ENCODE measurements at places on chromosomes 2 and 18.
A peak's percentile ranks its signal among the peaks of the same experiment; 100 is the strongest.

DNA sequence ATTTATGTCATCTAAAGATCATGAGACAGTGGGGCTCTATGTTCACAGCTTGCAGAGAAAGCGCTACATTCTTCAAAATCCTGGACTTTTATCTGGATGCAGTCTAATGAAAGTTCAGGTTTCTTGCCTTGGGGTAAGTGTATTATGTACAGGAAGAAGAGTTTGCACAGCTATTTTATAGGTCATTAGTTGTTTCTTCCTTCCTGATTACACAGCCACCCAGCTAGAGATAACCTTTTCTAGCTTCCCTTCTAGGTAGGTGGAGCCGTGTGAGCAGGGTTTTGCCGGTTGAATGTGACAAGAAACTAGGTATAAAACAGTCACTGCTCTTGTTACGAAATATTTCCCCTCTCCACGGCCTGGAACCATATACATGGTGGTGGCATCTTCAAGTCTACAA, 800.8 kb upstream of the SOX11 start:
- no peak for DNase-seq

- no peak for DNase-seq
Measured at GRCh38 chr2:197034292-197034691, 107.8 kb upstream of the PGAP1 start.

GRCh38 chr2:15794608-15795134, 145.7 kb upstream of the MYCN start:
- DNase-seq: no peak

GRCh38 chr2:60852282-60852860, 29.0 kb upstream of the REL start:
- no peak for DNase-seq

- DNase-seq: no peak
Measured at GRCh38 chr2:104923665-104924064, 69.8 kb downstream of the POU3F3 start.

GRCh38 chr2:191351298-191351697, 106.1 kb downstream of the MYO1B start:
- DNase-seq: no peak

DNA sequence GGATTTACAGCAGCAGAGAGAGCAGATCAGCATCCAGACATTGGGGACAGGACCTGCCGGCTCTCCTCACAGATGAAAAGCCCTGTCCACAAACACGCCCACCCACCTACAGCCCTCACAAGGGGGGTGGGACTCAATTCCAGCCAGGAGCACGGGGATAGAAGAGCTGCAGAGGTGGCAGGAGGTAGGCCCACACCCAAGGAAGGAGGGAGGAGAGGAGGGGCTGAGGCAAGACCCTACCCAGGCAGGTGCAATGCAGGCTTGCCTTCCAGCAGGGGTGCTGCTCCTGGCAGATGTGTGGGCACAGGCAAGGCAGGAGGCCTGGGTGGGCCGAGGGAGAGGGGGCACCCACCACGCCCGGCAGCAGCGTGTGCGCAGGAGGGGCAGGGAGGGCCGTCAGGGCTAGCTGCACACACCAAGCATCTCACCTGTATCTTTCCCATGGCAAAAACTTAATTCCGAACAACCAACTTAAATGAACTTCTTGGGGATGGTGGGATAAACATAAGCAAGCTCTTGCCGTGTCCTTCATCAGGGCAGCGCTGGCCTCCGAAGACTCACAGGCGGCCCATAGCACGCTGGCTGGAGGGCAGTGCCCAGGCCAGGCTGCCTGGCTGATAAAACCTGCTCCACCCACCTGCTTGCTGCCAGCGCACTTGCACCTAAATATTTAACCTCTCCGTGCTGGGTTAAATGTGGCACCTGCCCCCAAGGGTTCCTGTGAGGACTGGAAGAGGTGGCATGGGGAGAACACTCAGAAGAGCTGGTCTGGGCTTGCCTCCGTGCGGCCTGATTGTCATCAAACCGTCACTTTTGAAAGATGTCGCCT, 219.5 kb downstream of the HDAC4 start:
- no peak for DNase-seq

DNA sequence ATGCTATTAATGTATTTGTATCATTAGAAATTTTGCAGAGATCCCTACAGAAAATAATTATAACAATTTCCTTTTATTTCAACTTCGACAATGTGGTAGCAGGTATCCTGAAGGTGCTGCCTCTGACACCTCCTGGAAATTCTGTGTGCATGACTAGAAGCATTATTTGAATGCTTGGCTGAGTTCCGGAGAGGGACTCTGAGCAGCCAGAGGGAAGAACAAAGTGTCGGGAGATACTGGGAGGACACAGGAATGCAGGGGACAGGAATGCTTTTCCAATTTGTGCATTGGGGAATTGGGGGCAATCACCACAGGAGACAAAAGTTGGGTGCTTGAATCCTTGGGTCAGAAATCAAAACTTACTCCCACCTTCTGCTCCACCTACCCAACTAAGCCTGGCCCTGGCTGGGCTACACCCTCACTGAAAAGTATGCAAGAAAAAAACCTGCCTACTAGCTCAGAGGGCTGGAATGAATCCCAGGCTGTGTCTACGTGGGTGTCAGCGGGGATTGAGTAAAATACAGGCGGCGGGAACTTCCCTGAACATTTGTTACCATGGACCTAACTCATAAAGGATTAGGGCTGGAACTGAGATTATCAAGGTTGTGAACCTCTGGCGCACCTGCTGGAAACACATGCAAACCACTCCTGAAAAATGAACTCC, 299.3 kb downstream of the SOX11 start:
- peak; percentile 59 for DNase-seq

DNA sequence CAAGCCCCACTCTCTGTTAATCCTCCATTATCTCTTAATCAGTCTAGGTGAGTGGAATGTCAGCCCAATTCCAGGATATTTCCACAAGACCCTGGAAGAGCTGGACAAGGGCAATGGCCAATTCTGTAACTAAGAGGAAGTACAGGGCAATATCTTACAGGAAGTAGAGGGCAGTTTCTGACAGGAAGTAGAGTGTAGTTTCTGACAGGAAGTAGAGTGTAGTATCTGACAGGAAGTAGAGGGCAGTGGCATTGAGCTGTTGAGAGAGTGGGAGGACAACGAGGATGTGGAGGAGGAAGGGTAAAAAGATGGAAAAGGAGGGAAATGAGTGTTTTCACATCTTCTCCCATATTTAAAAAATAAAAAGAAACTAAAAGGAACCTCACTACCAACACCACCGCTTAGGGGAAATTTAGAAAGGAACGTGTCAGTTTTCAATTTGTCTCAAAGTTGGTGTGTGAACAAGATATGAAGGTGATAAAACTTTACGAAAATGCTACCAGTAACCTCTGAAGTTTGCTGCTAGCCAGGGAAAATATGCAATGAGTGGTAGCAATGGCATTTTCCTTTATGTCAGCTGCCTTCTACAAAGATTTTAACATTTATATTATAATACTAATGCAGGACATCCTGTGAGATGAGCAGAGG, 430.9 kb upstream of the HNRNPA3 start:
- DNase-seq: no peak

GRCh38 chr2:240499309-240500301, 58.2 kb downstream of the ANKMY1 start:
- no peak for DNase-seq
